CD4-positive, alpha-beta T cell treated with Interferon alpha-2 for 1 hour (primary cell): ENCODE measurements at places on chromosomes 7 and 10.
A peak's percentile ranks its signal among the peaks of the same experiment; 100 is the strongest.

DNA sequence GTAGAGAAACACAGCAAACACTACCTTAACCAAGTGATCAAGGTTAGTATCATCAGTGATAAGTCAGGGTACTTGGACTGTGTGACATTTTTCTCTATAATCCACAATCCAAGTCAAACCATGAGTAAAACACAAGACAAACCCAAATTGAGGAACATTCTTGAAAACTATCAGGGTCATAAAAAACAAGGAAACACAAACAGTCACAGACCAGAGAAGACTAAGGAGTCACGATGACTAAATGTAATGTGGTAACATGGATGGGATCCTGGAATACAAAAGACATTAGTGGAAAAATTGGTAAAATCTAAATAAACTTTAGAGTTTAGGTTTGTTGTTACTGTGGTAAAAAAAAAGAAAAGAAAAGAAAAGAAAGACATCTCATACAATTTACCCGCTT, 103.8 kb downstream of the ARMH3 start:
- DNase-seq: no peak

DNA sequence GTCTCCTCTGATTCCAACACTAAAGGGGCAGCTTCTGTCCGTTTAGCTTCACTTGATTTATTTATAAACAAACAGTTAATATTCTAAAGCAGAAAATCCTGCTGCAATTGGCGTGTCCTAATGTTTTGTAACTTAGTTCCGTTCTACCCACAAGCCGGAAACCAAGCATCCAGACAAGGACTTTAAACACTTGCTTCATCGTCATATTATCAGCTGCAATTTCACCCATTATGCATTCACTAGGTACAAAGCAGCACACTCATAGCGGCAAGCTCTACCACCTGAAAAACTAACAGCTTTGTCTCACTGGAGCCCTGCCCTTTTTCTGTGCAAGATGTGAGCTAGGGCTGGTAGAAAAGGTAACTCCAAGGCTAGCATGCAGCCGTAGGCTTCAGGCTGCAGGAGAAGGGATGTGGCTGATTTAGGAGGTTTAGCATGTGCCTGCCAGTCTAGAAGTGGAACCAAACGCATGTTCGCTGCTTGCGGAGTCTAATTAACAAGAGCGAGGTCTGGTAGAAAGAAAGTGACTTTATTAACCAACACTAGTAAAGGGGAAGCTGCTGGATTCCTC, 43.7 kb upstream of the BPGM start:
- no peak for DNase-seq

GRCh38 chr7:155987681-155988235, 175.5 kb upstream of the SHH start:
- no peak for DNase-seq

GRCh38 chr10:74983383-74983782, 128.1 kb upstream of the SAMD8 start:
- DNase-seq: no peak

DNA sequence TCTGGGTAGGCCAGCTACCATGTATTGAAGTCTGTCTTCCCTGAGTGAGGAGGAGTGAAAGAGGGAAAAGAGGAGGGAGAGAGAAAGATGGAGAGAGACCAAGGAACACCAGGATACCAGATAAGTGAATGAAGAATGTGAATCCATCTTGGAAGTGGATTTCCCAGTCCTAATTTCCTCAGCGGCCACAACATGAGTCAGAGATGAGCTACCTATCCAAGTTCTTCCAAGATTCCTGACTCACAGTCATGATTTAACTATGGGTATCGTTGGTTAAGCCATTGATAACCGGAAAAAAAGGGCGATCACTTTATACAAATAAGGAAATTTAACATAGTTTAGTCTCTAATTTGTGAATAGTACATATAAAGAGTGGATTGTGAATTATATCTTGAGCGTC, 561.8 kb downstream of the ATRNL1 start:
- no peak for DNase-seq

- peak; percentile 23 for DNase-seq
Measured at GRCh38 chr7:112080441-112080840, 125.8 kb downstream of the DOCK4 start.

DNA sequence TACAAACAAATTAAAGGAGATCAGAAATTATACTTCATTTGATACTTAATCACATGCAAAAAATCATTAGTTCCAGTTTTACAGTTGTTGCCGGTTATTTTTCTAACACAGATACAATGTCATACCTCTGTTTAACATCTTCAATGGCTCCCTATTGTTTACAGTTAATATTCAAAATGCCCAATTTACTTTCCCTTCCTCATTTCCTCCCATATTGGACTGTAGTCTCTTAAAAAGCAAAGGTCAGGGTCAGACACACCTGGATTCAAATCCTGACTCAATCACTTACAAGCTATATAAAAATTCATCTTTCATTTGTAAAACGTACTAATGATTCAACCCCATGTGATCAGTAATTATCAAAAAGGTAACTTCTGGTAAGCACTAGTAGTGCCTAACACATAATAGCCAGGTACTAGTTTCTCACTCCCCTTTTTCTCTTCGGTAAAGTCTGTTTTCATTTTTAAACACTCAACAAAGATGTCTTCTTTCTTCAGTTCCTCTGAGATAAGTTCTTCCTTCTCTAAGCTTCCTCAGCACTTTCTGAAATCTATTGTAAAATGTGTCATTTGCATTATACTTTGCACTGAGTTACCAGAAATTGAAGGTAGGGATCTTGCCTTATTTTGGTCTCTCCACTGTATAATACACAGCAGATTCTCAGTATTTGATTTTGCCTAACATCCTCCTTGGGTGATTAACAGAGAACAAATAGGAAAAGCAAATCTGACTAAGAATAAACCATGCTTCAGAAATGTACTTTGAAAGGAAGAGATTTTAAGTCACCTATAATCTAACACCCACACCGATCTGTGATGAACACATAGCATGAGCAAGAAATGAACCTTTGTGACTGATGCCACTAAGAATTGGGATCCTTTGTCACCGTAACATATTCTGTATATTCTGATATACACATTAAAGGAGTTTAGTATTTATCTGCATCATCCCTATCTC, 16.1 kb downstream of the KMT2C start:
- DNase-seq: no peak

DNA sequence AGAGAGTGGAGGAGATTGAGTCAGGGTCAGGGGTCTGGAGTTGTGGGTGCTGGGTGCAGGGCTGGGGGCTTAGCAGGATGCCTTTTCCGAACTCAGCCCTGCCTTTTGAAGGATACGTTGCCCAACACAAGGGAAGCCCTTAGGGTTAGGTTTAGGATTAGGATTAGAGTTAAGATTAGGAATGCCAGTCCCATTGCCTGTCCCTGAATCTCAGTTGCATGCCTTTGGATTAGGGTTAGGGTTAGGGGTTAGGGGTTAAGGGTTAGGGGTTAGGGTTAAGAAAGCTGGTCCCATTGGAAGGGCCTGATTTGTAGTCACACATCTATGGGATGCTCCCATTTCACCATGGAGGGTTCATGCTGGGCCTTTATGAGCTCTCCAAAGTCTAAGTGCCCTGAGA, 20.8 kb upstream of the ZNF488 start:
- DNase-seq: no peak

GRCh38 chr7:249989-250388, 40.0 kb upstream of the FOXL3 start:
- no peak for DNase-seq

GRCh38 chr7:149772956-149773434, 393 bp downstream of the ZNF467 start:
- peak; percentile 38 for DNase-seq

DNA sequence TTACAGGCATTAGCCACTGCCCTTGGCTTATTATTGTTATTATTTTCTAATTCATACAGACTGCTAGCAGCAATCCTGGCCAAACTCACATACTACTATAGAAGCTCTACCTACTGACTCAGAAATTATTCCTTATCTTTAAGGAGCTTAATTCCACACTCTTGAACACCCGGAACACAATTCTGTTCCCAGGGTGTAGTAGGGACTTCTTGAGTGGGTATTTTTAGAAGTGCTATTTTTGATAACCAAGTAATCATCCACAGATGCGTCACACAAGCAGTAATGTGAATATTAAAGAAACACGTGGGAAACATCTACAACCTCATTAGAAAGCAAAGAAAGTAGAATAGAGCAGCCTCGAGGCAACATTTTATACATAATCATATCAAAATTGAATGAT, 149.2 kb downstream of the PTEN start:
- DNase-seq: no peak

- no peak for DNase-seq
Measured at GRCh38 chr10:121942749-121943416, 15.1 kb upstream of the ATE1 start.

- DNase-seq: no peak
Measured at GRCh38 chr10:121594076-121594475, 4.2 kb downstream of the FGFR2 start.

GRCh38 chr10:117635826-117636225, 93.3 kb downstream of the EMX2 start:
- no peak for DNase-seq

GRCh38 chr10:44747593-44748172, 163.5 kb upstream of the TMEM72 start:
- no peak for DNase-seq

GRCh38 chr10:12777840-12778585, 223.5 kb downstream of the CCDC3 start:
- DNase-seq: no peak

DNA sequence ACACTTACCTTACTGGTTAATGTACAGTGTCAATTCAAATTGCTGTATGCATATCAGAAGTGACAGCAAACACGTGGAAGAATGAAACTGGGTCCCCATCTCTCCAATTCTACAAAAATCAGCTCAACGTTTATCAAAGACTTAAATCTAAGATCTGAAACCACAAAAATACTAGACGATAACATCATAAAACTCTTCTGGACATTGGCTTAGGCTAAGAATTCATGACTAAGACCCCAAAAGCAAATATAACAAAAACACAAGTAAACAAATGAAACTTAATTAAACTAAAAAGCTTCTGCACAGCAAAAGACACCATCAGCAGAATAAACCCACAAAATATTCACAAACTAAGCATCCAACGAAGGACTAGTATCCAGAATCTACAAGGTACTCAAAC, 35.9 kb upstream of the PFKP start:
- DNase-seq: no peak

DNA sequence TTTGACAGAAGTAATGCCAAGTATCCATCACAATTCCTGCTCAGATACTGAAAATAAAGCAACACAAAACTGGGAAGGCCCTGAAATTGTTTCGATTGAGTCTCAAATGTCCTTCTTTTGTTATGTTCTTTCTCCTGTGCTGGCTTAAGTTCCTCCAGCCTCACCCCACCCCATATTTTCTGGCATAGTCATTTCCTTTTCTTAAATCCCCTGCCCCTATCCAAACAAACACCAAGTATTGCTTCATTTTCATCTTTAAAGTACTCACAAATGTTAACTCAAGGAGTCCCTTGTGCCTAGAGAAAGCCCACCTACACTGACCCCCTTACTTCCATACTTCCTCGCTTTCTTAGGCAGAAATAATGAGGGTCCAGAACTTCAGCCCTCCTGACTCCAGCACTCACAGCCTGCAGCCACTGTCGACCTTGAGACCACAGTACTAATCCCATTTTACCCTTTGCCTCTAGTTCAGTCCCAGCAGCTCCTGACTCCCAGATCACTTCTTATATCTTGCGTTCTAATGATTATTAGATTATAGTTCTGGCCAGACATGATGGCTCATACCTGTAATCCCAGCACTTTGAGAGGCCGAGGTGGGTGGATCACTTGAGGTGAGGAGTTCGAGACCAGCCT, 73.2 kb upstream of the ST8SIA6 start:
- DNase-seq: no peak

GRCh38 chr10:82628373-82628772, 753.4 kb downstream of the NRG3 start:
- DNase-seq: no peak

GRCh38 chr10:4653160-4653559, 172.8 kb upstream of the AKR1E2 start:
- no peak for DNase-seq

DNA sequence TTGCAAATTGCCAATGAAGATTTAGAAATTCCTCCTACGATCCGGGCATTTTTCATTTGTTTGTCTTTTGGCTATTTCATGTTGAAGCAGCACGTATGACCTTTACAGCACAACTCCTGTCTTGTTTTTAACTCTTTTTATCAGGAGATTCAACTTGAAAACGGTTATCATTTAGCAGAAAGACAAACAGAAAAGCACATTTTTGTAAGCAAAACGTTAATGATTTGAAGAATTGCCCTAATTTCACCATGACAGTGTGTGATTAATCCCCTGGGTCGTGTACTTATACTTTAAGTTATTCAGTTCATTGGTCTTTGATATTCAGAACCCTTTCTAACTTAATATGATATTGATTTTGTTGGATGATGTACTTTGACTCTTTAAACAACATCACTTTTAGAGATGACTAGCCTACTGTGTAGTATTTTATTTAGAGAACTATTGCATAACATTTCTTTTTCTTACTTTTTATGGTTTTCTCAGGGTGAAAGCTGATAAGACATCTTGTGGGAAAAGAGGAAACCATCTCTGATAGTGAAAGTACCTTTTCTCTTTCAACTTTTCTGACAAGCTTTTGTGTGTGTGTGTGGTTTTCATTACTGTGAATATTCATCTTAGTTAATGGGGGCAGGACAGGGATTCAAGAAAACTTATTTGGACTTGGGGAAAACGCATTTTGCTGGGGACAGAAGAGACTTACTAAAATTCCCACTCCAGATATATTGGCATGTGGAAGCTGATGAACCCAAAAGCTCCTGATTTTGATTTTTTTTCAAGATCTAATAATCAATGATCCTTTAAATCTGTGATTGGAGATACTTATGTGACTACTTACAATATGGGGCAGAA, 8.1 kb downstream of the HHEX start:
- DNase-seq: no peak

DNA sequence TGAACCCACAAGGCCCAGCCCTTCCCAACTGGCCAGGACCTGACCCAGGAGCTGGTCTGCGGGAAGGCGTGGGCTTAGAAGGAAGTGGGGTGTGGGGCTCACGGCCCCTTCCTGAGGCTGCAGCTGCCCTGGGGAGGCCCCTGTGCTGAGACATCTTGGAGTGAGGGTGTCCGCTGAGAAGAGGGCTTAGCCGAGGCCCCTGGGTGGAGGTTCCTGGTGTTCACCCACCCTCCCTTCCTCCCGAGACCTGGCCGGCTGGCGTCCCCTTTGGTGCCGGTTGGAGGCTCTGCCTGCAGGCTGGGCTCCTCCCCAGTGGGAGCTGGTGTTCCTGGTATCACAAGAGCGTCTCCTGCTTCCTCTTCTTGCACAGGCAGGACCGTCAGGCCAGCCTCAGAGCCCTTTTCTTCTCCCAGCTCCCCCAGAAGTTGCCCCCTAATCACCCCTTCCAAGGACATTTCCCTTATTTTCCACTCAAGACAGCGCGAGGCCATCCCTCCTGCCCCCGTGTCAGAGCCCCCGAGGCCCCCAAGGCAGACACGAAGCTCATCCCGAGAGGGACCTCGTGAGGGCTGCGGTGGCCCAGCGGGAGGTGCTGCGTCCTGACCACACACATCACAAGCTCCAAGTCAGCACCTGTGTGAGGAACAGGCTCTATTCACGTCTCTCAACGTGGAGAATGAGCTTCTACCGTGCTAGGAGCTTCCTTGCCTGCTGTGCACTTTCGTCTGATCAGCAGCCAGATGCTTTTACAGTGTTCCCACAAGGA, 25.1 kb upstream of the FAM20C start:
- no peak for DNase-seq

GRCh38 chr7:112283382-112283910, 77.0 kb downstream of the ZNF277 start:
- DNase-seq: no peak

GRCh38 chr10:76334255-76334654, 902.8 kb downstream of the LRMDA start:
- no peak for DNase-seq

GRCh38 chr10:23359692-23360380, 15.2 kb upstream of the C10orf67 start:
- DNase-seq: no peak

- DNase-seq: no peak
Measured at GRCh38 chr7:80859272-80859970, 59.4 kb downstream of the SEMA3C start.
